Right forelimb (tissue), 1 donor: ENCODE measurements at places on chromosomes 12 and 14.

GRCh38 chr12:45827974-45828373 is 98.5 kb downstream of the ARID2 start:
- no peak for DNase-seq

GRCh38 chr12:112836736-112837628 is 45.4 kb downstream of the RPH3A start:
- DNase-seq, result no peak

DNA sequence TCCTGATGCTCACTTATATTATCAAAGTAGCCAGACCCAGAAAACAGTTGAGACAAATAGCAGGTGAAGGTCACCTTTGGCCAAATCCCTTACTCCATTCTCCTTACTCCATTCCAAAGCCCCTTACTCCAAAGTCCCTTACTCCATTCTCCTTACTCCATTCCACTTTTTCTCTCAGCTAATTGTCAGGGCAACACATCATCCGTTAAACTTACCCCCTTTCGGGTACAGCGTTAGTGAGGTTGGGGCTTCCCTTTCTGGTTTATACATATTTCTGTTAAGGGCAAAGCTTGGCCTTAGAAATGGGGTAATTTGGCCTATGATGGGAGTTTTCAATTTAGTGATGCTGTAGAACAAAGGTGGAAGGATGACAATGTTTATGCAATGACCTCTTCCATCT is 111.8 kb upstream of the CCND2 start:
- no peak for DNase-seq

GRCh38 chr12:116520225-116520760 is 38.9 kb upstream of the MAP1LC3B2 start:
- DNase-seq, result no peak

GRCh38 chr12:118034429-118035189 is 18.1 kb downstream of the RFC5 start:
- no peak for DNase-seq

GRCh38 chr14:61472011-61472672 is 150.8 kb downstream of the PRKCH start:
- DNase-seq, result no peak

- DNase-seq, result no peak
These were observed 799 bp downstream of the SLC38A6 start for GRCh38 chr14:60981633-60982455.

- peak; percentile 40 for DNase-seq
These were observed 22.2 kb upstream of the LRTM2 start for GRCh38 chr12:1797991-1798640.
